RPMI7951 (cell line): ENCODE measurements at places on chromosomes 5 and 9. TPM values are rescaled to one million over a fixed set of nuclear protein-coding genes. Genes with fewer than 3 reads are reported as not detected.

- no peak for DNase-seq
These were observed 251.7 kb upstream of the ACTBL2 start for GRCh38 chr5:57734296-57734695.

DNA sequence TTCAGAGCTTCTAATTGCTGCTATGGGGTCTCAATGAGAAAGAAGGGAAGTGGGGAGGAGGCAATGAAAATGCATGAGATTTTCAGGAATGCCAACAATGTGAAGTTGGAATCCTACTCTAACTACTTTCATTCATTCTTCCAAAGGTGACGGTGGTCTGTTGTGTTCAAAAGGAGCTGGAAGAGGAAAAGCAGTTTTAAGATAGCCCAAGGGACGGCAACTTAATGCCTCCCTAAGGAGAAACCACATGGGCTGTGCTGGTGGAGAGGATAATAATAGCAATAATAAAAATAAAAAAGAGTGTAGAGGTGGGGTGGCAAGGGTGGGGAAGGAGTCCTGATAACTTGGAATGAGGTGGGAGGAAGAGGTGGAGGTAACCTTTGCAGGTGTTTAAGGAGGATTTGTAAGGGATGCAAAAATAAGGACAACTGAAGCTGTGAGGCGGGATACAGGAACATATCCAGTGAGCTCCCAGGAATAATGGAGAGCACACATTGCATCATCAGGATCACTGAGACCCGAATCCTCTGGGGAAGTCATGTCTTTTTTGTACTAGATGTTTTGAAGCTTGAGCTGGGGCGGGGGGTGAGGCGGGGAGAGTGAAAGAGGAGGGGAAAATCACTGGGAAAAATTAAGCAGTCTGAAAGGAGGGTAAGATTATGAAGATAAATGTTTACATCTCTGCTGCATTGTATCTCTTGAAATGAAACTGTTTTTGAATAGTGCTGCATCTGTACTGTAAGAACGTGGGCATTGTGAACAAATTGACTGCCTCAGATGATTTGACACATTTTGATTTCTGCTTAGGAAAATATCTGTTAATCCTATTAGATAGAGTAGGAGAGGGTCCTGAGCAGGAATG is 120.1 kb upstream of the TMEM161B start:
- DNase-seq, result no peak

CARTPT gene
- total RNA-seq, result not detected in 2 replicates

DNA sequence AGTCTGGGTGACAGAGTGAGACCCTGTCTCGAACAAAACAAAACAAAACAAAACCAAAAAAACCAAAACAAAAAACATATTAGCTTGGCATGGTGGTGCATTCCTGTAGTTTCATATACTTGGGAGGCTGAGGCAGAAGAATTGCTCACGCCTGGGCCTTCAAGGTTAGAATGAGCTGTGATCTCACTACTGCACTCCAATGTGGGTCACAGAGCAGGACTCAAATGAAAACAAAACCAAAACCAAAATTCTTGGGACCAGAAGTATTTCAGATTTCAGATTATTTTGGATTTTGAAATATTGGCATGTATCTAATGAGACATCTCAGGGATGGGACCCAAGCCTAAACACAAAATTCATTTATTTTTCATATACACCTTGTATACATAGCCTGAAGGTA is 80.2 kb downstream of the TMC1 start:
- DNase-seq, result no peak

GRCh38 chr9:7293091-7293490 is 506.5 kb downstream of the DMAC1 start:
- DNase-seq, result no peak

- DNase-seq, result no peak
These were observed 12.2 kb downstream of the IRF1 start for GRCh38 chr5:132478366-132478871.

GRCh38 chr5:113042491-113043243 is 66.1 kb downstream of the DCP2 start:
- DNase-seq, result no peak

DNA sequence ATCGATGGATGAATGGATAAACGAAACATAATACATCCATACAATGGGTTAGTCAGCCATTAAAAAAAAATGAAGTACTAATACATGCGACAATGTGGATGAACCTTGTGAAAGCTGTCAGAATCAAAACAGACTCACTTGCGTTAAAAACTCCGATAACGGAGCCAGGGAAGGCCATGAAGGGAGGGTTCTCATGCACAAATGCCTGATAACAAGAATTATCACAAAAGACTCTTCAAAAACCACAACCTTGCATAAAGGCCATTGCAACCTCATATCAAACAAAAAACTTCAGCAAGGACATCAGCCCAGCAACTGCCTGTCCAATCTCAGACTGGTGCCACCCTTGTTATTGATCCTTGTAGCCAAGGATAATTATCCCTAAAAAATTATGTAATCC is 13.7 kb downstream of the ERMP1 start:
- DNase-seq, result no peak

RNF183 gene
- total RNA-seq, result not detected in 2 replicates

GRCh38 chr9:108835831-108836230 is 20.0 kb downstream of the ACTL7B start:
- peak; percentile 80 for DNase-seq

GRCh38 chr5:6450319-6450833 is 1.7 kb downstream of the UBE2QL1 start:
- DNase-seq, result no peak

DNA sequence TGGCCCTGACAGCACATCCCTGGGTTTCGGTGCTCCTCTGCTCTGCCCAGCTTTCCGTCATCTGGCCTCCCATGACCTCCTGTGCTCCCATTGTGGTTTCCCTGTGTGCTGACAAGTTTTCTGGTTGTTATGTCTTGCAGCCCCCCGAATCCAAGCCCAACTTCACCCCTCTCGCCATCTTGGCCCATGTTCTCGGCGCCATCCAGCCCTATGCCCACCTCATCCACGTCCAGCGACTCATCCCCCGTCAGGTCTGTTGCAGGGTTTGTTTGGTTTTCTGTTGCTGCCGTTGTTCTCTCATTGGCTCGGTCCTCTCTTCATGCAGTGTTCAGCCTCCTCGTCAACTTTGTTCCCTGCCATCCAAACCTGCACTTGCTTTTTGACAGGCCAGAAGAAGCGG is 196.4 kb downstream of the NR3C1 start:
- DNase-seq, result no peak

- no peak for DNase-seq
These were observed 427.1 kb downstream of the PRELID2 start for GRCh38 chr5:145408048-145408341.

DNA sequence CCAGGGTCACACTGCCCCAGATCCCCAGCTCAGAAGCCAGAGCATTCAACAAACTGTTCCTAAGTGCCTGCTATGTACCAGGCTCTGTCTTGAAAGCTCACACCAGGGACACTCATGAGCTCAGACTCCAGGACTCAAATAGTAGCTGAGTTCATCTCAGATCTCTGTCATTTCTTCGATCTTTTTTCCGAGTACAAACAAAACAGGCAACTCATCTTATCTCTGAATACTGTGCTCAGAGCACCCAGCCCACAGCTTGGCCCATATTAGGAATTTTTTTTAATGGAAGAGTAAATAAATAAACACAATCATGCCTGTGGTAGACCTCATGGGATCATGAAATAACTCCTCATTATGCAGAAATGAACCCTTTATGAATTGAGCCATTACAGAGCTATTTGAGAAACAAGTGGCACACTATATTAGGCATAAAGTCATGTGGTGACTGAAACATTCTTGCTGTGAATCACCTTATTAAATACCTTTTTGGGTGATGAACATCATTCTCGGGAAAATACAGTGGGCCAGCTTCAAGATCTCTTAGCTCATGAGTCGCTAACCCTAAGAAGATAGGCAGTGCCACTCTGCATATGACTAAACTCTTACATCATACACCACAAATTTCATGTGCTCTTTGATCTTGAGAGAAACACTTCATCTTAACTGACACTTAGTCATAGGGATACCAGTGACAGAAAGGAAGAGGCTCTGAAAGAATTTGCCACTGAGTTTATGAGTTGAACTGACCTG is 9.9 kb downstream of the SH3RF2 start:
- peak; percentile 91 for DNase-seq

- DNase-seq, result no peak
These were observed 123.7 kb downstream of the EDIL3 start for GRCh38 chr5:84260939-84261338.
